ENCODE measurements at places on chromosomes 5 and 9.

- DNase-seq = no peak
These were observed 102.2 kb downstream of the DEPDC1B start for GRCh38 chr5:60597572-60598320.

DNA sequence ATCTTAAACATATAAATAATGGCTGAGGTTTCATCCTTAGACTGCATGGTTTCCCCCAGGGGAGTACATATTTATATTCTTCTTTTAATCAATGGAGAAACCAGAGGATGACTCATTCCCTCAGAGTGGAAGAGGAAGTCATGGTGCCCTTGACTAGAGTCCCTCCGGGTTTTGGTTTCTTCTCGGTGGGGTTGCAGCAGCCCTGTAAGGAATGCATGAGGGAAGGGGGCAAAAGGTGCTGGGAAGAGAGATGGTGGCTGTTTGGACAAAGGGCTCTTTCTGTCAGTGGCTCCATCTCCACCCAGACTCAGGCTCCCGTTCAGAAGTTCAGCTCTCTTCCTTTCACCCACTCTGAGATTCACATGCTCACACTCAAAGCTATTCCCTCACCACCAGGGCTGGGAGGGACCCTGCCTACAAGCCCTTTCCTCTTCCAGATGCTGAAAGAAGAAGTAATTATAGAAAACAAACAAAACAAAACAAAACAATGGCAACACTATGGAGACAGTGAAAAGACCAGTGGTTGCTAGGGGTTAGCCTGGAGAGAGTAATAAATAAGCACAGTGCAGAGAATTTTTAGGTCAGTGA lies 129.8 kb upstream of the IL12B start:
- no peak for DNase-seq

- DNase-seq = no peak
These were observed 82.6 kb downstream of the ADRB2 start for GRCh38 chr5:148909040-148909439.

GRCh38 chr9:23638837-23639426 lies 187.1 kb downstream of the ELAVL2 start:
- DNase-seq = no peak

DNA sequence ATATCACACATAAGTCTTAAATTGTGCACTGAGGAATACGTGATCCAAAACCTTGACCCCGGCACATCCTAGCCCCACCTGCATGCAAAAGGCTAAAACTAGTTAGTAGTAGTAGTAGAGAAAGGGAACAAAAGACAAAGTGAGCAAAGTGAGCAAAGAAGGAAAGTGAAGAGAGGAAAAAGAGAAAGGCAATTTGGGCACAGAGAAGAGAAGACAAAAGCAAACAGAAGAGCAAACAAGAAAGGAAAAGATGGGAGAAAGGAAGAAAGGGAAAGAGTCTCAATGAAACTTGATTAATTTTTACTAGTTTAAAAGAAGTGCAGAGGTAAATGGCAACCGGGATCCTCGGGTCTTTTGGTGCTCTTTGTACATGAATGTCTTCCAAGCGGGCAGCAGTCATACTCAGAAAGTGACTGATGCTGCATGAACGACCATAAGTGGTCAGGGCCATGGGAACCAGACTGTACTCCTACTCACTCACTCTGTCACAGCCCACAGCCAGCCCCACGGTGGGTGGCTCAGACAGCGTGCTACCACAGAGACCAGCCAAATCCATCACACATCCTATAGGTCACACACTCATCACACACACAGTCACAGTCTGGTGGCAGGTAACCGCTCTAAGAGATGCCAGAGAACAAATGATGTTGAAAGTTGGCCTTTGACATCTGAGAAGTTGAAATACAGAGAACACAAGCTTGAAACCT lies 203.9 kb downstream of the FBN2 start:
- no peak for DNase-seq

DNA sequence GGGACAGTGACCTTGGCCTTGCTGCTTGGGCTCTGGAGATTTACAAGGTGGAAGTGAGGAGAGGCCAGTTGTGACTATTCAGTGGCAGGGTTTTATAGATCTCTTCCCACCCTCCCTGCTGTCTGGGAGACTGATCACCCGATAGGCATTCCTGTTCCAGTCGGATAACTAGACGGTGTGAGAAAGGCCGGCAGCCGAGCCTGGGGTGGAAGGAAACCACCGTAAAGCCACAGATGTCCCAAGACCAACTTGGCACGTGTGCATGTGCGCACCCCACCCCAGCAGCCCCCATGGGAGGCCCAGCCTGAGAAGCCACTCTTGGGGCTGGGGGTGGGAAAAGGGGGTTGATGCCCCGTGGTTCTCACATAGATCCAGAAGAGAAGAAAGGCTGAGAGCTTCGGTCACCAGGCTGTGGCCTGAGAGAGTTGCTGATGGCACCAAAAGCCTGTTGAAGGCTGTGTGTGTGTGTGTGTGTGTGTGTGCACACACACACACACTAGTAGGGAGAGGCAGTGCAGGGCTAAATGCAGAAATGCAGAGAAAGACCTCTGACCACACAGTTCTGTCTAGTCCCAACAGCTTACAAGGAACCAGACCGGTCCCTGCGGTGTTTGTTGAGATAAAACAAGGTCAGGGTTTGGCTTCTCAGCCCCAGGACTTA lies 225.8 kb downstream of the FANCC start:
- no peak for DNase-seq

DNA sequence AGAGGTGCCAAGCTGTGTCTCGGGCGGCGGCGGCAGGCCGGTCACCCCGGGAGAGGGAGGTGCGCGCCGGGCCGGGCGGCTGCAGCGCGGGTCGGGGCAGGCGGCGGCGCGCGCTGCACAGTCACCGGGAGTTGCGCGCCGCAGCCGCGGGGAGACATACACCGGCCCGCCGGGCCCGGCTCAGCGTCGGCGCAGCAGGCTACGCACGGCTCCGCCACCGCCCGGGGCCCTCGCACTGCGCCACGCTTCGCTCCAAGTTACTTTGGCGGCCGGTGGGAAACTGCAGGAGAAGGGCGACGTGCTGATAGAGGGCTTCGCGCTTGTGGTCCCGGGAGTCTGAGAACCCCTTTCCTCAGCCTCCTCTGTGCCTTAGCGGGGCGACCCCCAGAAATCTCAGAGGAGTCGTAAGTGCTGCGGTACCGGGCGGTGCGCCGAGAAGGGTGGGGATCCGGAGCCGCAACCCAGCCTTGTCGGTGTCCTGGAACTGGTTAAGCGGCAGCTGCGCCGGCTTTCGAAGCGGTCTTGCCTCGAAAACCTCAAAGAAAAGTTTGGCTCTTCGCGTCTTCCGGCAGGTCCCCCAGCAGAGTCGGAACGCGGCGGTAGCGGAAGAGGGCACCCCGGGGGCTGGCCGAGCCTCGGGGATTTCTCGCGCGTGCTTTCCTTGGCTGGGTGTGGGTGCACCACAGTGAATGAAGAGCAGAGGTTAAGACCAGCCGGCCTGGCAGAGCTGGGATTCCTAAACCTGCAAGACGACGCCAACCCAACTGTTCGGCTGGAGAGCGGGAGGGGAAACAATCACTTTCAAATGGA lies at the start of gene EFNA5:
TSS of gene EFNA5 (minus strand) at position 6 of the 810 bp plus-strand sequence.
- peak; percentile 72 for DNase-seq

- DNase-seq = peak; percentile 74
These were observed 21.7 kb downstream of the F2RL2 start for GRCh38 chr5:76601470-76601869.

DNA sequence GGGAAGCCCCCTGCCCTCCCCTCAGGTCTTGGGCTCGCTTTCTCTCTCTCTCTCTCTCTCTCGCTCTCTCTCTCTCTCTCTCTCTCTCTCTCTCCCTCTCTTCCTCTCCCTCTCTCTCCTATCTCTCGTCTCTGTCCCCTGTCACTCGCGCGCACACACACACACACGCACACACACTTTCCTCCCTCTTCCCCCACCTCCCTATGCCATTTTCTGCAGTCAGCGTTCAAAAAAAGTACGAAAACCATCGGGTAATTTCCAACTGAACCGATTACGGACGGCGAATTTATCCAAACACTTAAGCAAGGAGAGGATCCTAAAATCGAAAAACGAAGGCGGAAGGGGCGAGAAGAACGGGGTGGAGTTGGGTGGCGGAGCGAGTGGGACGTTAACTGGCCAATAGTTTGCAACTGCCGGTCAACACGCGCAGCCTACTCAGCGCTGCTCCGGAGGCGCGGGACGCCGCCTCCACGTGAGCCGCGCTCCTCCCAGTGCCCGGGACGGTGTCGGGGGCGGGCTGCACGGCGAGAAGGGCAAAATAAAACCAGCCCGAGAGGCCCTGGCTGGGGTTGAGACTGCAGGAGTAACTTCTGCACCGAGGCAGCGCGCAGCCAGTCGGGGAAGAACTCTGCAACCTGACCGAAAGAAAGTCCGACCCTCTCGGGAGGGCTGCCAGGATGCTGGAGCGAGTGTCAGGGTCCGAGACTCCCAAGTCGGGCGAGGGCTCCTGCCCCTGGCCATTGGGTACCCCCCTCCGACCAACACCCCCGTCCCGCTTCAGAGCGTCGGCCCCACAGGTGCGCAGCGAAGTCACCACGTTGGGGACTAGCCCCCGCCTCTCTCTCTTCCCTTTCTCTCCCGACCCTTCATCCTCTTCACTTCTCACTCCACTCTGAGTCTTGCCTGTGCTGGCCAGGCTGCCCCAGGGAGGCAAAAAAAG lies 24.9 kb upstream of the ELAVL2 start:
- DNase-seq = peak; percentile 62

GRCh38 chr9:134033516-134034214 lies 8.4 kb downstream of the BRD3OS start:
- no peak for DNase-seq

GRCh38 chr5:138068742-138069600 lies 14.9 kb upstream of the WNT8A start:
- DNase-seq = peak; percentile 54

DNA sequence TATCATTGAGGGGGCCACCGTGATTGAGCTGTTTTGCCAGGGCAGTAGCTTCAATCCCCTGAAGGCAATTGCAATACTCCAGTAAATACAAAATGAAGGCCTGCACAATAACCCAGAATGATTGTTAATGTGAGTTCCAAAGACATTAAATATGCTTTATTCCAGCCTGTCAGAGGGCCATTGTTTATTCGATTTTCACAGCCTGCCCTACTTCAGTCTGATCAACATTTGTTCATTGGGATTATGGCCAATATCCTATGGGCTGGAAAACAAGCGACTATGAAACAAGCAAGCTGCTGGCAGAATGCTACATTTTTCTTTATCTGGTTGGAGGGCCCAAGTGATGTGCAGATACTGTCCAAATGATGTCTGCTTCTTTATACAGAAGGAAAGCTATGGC lies 543.1 kb downstream of the TLE1 start:
- no peak for DNase-seq

- DNase-seq = no peak
These were observed 2.3 kb downstream of the EIF4E1B start for GRCh38 chr5:176632745-176633144.

DNA sequence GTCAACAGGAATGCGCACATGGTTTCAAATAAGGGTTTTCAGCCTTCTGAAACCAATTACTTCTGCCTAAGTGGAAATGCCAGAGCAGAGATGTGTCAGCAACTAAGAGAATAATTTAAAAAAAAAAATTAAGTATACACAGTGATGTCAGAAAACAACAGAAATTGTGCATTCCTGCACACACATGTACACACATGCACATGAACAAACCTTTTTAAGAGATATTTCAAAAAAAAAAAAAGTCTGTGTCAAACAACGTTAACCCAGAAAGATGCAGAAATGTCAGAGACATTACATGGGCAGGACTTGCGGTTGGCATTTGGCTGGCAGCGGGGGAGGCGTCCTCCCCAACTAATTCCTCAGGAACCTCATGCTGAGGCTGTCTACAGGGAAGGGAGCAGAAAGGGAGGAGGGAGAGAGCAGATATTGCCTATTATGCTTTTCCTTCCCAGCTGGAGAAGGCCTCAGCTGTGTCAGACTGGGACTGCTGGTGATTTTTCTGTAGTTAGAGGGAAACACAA lies 536.9 kb upstream of the WWC1 start:
- no peak for DNase-seq

DNA sequence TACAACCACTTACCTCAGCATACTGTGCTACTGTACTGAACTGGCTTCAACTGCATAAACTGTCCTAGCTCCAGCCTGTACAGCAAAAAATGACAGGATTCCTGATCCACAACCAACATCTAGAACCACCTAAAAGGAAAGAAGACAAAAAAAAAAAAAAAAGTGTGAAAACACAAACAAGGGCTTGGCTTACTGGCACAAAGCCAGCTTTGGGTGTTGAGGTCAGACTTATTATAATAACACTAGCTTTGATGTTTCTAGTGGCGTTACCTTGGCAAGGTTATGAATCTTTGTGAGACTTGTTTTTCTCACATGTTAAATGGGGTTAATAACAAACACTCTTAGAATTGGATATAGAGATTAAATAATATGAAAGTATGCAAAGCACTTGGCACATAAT lies 148.5 kb upstream of the PUM3 start:
- DNase-seq = no peak

DNA sequence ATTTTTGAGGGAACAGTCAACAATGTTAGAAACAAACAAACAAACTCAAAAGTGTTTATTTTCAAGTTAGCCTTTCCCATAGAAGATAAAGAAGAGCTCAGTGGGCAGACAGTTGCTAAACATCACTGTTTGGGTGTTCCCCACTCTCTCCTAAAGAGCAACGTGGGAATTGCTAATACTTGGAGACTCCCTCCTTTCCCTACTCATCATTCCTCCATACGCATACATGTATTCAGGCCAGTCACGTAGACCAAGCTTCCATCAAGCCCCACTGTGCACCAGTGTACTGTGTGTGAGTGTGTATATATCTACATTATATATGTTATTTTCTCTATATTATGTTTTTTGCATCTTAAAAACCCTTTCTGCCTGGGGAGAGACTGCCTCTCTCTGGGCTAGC lies 115.0 kb upstream of the EGFLAM start:
- no peak for DNase-seq

GRCh38 chr9:96725576-96725975 lies 52.3 kb downstream of the ZNF510 start:
- DNase-seq = no peak

GRCh38 chr5:51381761-51382474 lies 1.3 kb upstream of the ISL1 start:
- DNase-seq = peak; percentile 43
